Right lobe of liver (tissue), 6 donors: ENCODE measurements at places on chromosomes 4 and X. TPM values are rescaled to one million over a fixed set of nuclear protein-coding genes. Genes with fewer than 3 reads are reported as not detected.

- H3K27me3 ChIP-seq, result no peaks in the 10 kb centered on the region
- no peak overlapping the region for H3K4me3 ChIP-seq
- H3K36me3 ChIP-seq, result no peaks in the 10 kb centered on the region
- no peak for DNase-seq
- H3K4me1 ChIP-seq, result no peaks in the 10 kb centered on the region
- H3K27ac ChIP-seq, result no peak overlapping the region
Observed at GRCh38 chr4:184620212-184620867, 28.9 kb downstream of the CASP3 start.

DNA sequence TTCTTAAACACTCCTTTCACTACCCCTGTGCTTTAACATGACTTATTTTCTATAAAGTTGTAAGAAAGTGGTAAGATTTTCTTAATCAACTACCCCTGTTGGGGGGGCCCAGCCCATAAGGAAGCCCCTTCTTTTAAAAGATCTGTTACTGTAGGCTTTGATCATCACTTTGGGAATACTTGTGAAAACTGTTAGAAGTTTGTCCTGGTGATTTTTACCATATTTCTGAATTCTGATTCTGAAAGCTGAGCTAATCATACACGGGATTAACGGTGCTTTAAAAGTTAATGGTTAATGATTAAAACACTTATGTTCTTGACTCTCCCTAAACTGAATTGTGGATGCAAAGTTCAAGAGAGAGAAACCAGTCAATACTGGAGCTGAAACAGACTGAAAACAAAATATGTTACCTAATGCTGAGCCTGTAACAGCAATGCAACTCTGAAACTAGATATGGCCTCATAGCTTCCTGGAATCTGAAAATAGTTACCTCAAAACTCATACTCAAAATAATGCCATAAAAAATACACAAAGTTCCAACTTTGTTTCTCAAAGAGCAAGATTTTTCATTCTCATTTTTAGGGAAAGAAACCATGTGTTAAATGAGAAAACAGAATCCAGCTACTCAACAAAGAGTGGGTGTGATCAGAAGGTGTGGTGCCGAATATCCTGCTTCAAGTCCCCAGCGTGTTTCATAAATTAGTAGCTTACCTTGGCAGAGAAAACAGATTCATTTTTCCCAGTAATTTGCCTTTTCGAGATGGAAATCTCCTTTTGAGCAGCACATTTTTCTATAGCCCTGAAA, 31.6 kb downstream of the ADH7 start:
- H3K27ac ChIP-seq, result peak overlapping the region; percentile 88
- H3K4me1 ChIP-seq, result peaks cover 28% of the 10 kb centered on the region
- H3K4me3 ChIP-seq, result peak overlapping the region; percentile 7
- DNase-seq, result no peak

UBL4A gene
- total RNA-seq, result 14.1 TPM

DNA sequence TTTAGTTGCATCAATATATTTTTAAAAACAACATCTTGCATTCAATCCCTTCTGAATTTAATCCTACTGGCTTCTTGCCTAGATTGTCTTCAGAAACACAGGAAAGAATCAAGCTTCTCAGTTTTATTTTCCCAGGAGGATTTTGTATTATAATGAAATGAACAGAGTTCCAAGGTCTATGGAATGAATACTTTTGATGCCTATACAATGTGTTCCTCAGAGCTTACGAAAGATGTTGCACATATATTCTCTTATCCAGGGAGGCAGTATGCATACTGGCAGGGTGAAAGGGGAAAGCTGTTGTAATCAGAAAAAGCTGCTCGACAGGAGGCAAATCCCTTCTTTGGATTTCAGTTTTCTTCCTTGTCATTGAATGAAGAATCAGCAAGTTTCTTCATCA, 8.8 kb downstream of the TMPRSS11D start:
- H3K27ac ChIP-seq, result no peak overlapping the region
- DNase-seq, result no peak
- no peaks in the 10 kb centered on the region for H3K36me3 ChIP-seq
- no peak overlapping the region for H3K4me3 ChIP-seq
- H3K4me1 ChIP-seq, result no peaks in the 10 kb centered on the region
- H3K27me3 ChIP-seq, result no peaks in the 10 kb centered on the region

SLC9B1 gene
- 0.56 TPM for total RNA-seq

- DNase-seq, result no peak
- H3K4me1 ChIP-seq, result no peaks in the 10 kb centered on the region
- no peak overlapping the region for H3K4me3 ChIP-seq
Observed at GRCh38 chrX:37781081-37781480, 1.2 kb downstream of the CYBB start.

OCIAD2 gene
- total RNA-seq, result 60.8 TPM

- H3K36me3 ChIP-seq, result peaks cover 32% of the 10 kb centered on the region
- DNase-seq, result peak; percentile 72
- no peak overlapping the region for H3K4me3 ChIP-seq
- no peaks in the 10 kb centered on the region for H3K4me1 ChIP-seq
- H3K27me3 ChIP-seq, result no peaks in the 10 kb centered on the region
- H3K27ac ChIP-seq, result no peak overlapping the region
Observed at GRCh38 chrX:71128915-71129765, 10.7 kb downstream of the MED12 start.

- H3K36me3 ChIP-seq, result no peaks in the 10 kb centered on the region
- H3K27me3 ChIP-seq, result no peaks in the 10 kb centered on the region
- H3K4me1 ChIP-seq, result no peaks in the 10 kb centered on the region
- no peak for DNase-seq
Observed at GRCh38 chrX:153463556-153463955, 6.8 kb downstream of the HAUS7 start.

GRCh38 chrX:56281789-56282188, 49.6 kb downstream of the KLF8 start:
- no peaks in the 10 kb centered on the region for H3K36me3 ChIP-seq
- no peaks in the 10 kb centered on the region for H3K27me3 ChIP-seq
- no peak overlapping the region for H3K4me3 ChIP-seq
- no peaks in the 10 kb centered on the region for H3K4me1 ChIP-seq
- H3K27ac ChIP-seq, result no peak overlapping the region

- no peaks in the 10 kb centered on the region for H3K27me3 ChIP-seq
- no peaks in the 10 kb centered on the region for H3K36me3 ChIP-seq
- H3K4me3 ChIP-seq, result no peak overlapping the region
Observed at GRCh38 chr4:29311247-29311646, 1408.9 kb upstream of the PCDH7 start.
